ENCODE measurements at places on chromosomes 13 and 19.

GRCh38 chr13:109645831-109646230 is 140.6 kb downstream of the IRS2 start:
- DNase-seq, result no peak

- no peak for DNase-seq
Observed at GRCh38 chr13:29021717-29022116, 201.6 kb downstream of the MTUS2 start.

- DNase-seq, result no peak
Observed at GRCh38 chr13:113207890-113208420, 514 bp downstream of the PCID2 start.

- no peak for DNase-seq
Observed at GRCh38 chr19:34962687-34963572, 1.1 kb downstream of the ZNF792 start.

DNA sequence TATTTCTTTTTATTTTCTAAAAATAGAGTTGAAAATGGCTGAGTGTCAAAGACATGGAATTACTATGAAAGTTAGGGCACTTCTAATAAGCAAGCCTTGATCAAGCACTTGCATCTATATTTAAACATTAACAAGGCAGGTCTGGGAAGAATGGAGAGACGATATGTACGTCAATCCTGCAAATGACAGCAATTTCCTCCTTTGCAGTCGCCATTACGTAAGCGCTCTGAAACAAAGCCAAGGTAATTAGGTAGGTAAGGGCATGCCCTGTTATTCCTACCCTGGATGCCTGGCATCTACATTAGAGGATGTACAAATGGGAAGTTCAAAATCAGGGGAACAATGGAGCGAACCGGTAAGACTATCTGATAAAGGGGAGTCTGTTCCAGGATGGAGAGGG is 664.0 kb upstream of the ARGLU1 start:
- DNase-seq, result no peak

DNA sequence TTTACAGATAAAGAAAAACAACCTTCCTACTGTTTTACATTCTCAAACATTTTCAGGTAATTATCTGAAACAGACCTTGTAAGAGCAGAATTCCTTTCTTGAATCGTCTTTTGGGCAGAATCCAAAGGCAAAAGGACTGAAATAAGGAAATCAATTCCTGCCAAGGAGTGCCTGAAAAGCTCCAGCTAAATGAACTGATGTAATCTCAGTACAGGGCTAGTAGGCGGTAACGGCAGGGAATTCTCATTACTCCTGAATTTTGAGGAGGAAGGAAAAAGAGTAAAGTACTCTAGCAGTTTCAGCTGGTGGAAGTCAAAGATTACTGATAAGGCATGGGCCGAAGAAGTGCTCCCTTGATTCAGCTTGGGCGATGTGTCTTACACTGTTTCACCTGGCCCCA is 168.4 kb downstream of the PCDH9 start:
- no peak for DNase-seq

- DNase-seq, result no peak
Observed at GRCh38 chr13:101931186-101931585, 470.7 kb downstream of the FGF14 start.
